ENCODE measurements at places on chromosomes 2 and 18.

DNA sequence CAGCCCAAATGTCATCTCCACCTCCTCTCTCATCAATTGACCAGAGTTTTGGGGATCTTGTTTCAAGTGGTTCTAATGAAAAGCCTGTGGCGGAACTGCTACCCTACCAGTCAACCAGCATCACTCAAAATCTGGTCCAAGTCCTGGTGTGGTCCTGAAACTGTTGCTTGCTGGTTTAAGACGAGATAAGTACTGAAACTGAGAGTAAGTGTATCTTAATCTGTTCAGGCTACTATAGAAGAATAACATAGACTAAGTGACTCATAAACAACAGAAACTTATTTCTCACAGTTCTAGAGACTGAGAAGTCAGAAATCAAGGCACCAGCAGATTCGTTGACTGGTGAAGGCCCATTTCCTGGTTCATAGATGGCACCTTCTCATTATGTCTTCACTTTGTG is 879 bp upstream of the GALNT5 start:
- DNase-seq = no peak

DNA sequence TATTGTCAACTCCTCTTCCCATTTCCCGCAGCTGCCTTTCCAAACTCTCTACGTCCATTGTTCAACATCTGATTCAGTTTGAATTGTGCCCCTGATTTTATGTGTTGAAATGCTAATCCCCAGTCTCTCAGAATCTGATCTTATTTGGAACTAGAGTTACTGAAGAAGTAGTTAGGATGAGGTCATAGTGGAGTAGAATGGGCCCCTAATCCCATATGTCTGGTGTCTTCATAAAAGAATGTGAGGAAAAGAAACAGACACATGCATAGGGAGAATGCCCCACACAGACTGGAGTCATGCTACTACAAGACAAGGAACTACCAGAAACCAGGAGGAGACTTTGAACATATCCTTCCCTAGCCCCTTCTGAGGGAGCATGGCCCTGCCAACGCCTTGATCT is 99.2 kb downstream of the LRP1B start:
- DNase-seq = no peak

- no peak for DNase-seq
These were observed 857.8 kb downstream of the DCDC2C start for GRCh38 chr2:4561196-4561595.

GRCh38 chr2:67974559-67975430 is 88.0 kb downstream of the C1D start:
- DNase-seq = no peak

DNA sequence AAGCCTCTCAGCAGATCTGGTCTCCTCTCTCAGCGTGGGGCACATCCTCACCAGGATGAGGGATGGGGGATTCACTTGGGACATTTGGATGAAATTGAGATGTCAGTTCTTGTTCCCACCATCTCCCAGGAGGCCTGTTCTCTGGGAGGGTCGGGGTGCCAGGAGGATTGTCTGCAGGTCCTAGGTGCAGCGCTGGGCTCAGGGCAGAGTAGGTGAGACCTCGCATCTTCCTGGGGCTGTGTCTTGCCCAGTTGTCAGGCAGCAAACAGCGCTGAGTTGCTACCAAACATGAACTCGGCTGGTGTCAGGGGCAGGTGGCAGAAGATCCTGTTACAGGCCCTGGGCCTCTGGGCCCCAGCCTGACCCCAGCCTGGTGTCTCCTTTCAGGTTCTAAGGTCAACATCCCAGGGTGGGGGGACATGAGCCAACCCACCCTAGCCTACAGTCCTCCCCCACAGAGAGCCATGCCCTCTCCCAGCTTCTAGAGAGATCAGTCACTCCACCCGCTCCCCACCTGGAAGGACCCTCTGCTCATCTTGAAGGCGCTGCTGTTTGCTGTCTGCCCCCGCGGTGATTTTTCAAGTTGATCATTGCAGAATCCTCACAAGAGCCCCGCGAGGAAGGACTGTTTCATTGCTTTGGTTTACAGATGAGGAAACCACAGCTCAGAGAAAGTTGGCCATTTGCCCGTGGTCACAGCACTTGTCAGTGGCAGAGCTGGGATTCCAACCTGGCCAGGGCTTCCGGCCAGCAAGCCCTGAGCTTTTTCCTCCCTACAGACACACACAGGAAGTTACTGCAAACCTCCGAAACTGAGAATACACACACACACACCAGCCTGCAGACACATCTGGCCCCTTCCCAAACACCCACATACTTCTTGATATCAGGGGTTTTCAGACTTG is 83.9 kb downstream of the STPG4 start:
- no peak for DNase-seq

GRCh38 chr18:79965119-79965902 is 868 bp downstream of the HSBP1L1 start:
- no peak for DNase-seq

DNA sequence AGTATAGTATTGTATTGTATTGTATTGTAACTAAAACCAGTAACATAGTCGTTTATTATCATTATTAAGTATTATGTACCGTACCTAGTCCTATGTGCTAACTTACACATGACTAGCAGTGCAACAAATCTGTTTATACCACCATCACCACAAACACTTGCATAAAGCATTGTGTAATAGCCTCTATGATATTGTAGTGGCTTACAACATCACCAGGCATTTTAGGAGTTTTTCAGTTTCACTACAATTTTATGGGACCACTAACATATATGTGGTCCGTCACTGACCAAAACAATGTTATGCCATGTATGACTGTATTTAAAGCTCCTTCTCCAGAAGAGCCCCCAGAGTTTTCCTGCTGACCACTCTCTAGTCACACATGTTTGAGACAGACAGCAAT is 306.2 kb downstream of the SETBP1 start:
- DNase-seq = no peak

GRCh38 chr2:8320311-8321066 is 361.4 kb upstream of the ID2 start:
- no peak for DNase-seq

GRCh38 chr2:119744335-119744939 is 15.3 kb upstream of the PTPN4 start:
- no peak for DNase-seq

- no peak for DNase-seq
These were observed 614.6 kb upstream of the SOX11 start for GRCh38 chr2:5077479-5078089.

DNA sequence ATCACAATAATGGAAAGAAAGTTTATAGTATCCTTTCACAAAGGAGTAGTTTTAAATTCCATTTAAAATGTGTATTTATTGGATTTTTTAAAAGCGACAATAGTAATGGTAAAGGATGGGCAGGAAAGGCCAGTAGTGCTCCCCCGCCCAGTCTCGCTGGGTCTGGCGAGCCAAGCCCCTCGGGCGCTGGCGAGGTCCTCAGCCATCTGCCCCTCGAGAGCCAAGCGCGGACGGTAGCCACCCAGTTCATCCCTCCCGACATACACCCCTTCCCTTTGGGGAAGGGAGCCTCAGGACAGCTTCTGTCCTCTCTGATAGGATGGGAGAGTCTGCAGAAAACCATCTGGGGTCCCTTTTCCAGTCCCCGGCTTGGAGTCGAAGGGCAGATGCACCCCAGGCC is 45.2 kb downstream of the BOLA3 start:
- DNase-seq = no peak

- no peak for DNase-seq
These were observed 218.1 kb downstream of the ALK start for GRCh38 chr2:29703336-29703735.

DNA sequence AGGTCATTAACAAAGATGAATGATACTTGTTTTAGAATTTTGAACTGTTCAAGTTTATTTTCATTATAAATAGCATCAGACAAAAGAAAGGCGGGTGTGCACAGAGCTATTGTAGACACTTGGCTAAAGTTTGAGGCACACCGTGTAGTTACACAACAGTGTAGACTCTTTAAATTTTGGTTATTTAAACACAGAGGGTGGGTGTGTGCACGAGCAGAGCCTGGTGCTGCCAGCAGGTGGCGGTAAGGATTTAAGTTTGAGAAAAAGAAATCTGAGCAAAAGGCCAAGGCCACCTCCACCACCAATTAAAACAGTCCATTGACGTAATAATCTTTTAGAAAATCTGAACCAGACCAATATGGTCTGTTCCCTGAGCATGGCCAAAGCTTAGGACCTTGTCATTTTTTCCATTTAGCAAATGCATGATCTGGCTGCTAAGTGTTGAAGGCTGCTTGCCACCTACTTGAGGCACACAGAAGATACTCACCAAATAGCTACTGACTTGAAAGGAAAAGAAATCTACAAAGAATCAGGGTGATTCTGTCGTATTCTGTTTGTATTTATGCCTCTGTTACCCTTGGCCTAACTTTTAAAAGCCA is 14.3 kb downstream of the COPS7B start:
- DNase-seq = no peak

DNA sequence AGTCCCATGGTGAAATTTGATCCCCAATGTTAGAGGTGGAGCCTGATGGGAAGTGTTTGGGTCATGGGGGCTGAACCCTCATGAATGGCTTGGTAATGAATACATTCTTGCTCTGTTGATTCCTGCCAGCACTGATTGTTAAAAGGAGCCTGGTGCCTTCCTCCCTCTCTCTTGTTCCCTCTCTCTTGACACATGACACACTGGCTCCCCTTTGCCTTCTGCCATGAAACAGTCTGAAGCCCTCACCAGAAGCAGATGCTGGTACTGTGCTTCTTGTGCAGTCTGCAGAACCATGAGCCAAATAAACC is 30.6 kb upstream of the EPC2 start:
- DNase-seq = no peak

DNA sequence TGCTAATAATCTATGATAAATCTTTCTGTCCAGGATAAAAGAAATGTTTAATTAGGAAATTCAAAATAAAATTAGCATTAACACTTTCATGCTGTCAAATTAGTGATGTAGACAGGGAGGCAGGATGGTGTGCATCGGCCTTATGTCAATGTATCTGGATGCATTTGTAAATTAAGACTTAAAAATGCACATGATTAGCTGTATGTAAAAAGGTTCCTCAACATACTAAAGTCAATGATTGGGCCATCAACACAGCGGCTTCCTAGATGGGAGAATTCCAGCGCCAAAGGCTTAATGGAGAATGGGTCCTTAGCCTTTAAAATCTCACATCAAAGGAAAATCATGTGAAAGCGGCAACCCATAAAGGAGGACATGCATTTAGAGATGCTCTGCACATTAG is 77.5 kb upstream of the ZEB2 start:
- no peak for DNase-seq

DNA sequence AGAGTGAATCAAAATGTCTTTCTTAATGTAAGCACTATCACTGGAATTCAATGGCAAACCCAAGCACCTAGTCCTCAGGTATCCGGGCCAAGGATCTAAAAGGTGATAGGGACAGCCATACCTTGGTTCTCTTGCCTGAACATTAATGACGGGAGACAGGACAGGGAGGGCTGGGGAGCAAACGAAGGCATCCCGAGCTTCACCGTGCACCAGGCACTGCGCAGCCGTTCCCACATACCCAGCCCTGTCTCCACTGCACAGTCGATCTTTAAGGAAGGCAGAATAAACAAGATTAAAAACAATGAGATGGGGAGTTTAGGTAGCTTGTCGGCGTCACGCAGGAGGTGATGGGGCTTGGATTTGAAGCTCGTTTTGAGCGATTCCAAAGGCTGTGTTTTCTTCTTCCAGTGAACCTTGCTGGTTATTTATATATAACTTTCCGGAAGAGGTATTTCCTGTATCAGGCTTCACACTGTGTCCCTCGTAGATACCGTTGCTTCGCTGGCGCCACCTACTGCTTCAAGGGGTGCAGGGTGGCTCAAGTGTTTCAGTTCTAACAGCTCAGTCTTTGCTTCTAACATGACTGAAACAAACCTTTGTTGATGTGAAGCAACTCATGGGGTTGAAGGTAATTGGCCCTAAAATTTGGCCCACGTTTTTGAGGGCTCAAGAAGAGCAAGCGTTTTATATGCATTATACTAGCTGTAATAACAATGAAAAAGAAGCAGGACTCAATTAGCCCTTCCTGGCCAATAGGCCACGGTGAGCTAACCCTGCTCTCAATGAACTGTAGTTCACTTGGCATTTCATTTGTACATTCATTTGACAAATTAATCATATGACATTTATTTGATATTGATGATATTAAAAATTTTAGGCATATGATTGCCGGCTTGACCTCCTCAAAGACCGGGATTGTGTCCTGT is 77.4 kb downstream of the DCDC2C start:
- peak; percentile 64 for DNase-seq

DNA sequence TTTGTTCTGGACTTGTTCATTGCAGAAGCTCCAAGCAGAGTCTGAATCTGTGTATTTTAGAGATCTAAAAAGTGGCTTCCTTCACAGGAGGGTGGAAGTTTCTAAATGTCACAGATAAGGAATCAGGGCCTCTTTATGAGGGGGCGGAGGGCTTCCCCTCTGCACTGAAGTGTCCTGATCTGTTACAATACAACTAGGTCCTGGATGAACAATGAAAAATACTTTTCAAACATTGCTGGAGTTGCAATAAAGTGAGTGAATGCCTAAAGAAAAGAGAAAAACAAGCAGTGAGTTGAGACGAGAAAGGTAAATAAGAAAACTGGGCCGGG is 179.3 kb upstream of the HDAC4 start:
- DNase-seq = no peak

- DNase-seq = no peak
These were observed 16.2 kb downstream of the ATG16L1 start for GRCh38 chr2:233267516-233268245.

GRCh38 chr2:118857677-118858484 is 10.4 kb upstream of the EN1 start:
- no peak for DNase-seq

GRCh38 chr2:174067815-174068214 is 102.6 kb upstream of the SP3 start:
- DNase-seq = no peak

DNA sequence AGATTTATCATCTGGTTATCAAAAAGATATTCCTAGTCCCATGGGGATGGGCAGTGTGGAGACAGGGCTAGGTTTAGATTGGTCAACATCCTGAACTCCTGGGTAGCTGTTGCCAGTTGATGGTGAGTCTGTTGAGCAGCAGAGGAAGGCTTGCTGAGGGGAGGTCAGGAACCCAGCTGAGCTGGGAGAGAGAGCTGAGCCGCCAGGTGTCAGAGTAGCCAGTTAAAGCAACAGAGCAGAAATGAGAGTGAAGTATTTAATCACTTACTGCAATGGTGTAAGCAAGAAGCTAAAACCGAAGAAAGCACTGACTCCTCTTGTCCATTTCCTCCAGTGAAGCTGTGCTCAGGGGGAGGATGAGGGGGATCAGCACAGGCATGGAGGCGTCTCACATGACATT is 29.6 kb downstream of the SMYD1 start:
- no peak for DNase-seq

DNA sequence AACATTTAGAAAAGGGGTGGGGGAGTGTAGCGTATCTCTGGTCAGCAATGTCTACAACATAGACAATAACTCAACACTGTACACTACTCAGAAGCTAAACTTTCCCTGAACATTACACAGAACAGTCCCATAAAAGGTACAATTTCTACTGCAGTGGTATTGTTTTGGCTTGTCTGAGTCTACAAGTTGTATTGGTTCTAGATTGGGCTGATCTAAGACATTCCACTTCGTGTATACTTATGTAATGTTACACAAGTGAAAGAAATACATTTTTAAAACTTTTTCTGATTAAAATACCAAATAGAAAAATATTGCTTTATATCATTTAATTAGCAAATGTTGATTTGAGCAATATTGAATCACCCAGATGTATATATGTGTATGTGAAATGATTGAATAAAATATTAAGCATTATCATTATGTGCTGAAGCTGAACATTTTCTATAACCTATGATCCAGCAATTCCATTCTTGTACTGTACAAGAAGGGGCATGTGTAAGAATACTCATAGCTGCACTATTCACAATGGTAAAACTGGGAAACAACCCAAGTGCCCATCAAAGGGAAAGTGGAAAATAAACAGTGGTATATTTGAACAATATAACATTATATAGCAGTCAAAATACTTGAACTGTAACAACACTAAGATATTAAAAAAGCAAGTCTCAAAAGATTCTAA is 52.4 kb downstream of the VSNL1 start:
- no peak for DNase-seq

Data from left renal pelvis (tissue), 4 donors.